ENCODE measurements at places on chromosomes 3 and 15. TPM values are rescaled to one million over a fixed set of nuclear protein-coding genes. Genes with fewer than 3 reads are reported as not detected.
A peak's percentile ranks its signal among the peaks of the same experiment; 100 is the strongest.

GRCh38 chr3:145144361-145144760, 1016.6 kb downstream of the PLOD2 start:
- no peak for DNase-seq

The SOX14 gene
- not detected for total RNA-seq

The PCNP gene
- total RNA-seq: 128 TPM

GRCh38 chr3:111047812-111048435, 23.7 kb upstream of the NECTIN3 start:
- DNase-seq: no peak

DNA sequence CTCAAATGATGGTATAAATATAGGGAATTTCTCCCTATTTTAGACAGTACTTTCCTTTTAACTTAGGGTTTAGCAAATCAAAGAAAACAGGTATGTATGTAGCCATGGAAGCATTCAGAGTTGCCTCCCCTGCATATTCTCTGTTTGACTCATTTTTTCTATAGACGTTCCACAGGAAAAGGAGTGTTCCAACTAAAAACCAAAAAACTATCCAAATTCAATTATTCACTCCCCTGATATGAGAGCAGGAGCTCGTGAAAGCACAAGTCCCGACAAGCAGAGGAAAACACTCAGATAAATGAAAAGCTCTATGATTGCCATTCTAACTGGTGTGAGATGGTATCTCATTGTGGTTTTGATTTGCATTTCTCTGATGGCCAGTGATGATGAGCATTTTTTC, 119.5 kb downstream of the FRMD5 start:
- no peak for DNase-seq

GRCh38 chr3:179069762-179070390, 1.7 kb downstream of the ZMAT3 start:
- DNase-seq: no peak

DNA sequence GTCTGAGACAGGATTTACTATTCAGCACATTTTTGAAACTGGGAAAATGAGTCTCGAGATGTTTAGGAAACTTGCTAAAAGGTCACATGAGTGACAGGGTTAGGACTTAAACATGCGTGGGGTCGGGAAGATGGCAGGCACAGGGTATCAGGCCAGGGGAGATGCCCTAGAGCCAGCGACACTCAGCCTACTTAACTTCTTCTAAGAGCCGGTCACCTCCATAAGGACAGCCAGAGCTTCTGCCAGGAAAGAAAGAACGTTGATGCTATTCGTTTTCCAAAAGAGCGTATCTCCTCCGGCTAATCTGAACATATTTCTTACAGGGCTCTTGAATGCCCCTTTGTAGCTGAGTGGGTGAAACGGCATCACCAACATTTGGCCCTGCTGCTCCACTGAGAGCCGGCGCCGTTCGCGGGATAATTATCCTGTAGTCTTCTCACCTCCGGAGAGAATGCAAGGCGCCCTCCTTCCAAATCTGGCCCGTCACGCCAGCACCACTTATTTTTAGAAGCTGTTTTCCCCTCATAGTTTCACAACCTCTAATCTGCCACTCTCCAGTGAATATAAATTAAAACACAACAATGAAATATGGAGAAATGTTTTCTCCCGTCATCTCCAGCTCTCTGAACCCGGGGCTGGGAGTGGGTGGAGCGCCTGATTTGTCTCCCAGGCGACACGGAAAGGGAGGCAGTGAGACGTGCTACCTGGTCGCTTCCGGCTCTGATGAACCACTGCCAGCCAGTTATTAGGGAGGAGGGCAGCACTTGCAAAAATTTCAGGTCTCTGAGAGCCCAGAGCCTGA, 58.5 kb downstream of the LIPC start:
- DNase-seq: no peak

The C2CD4A gene
- total RNA-seq: 0.26 TPM

GRCh38 chr15:40313531-40314398, 6.0 kb upstream of the PLCB2 start:
- peak; percentile 66 for DNase-seq

The TYRO3 gene
- 10.7 TPM for total RNA-seq

- DNase-seq: peak; percentile 22
Measured at GRCh38 chr15:78177447-78177873, 28.3 kb downstream of the IDH3A start.

DNA sequence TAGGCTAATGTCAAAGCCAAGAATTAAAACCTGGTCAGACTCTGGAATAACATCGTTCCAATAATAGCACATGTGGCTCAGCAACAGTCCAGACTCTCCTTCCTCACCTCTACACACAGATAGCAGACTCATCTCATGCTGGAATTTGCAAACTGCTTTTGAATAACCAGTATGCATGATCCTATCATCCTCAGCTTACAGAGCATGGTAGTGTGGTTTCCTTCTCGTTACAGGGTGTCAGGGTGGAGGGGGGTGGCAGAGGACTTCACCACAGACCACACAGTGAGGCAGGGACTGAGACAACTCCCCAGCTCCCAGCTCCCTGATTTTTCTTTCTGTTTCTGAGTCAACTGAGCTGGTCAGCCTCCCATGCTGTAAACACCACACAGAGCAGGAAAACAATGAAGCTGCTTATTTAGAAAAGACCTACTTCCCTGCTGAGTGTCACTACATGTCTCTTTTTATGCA, 101.6 kb downstream of the RPL22L1 start:
- peak; percentile 36 for DNase-seq

The HCN4 gene
- 0.60 TPM for total RNA-seq

- no peak for DNase-seq
Measured at GRCh38 chr15:53133255-53133850, 343.2 kb upstream of the ONECUT1 start.

GRCh38 chr3:77780278-77780996, 740.5 kb downstream of the ROBO2 start:
- DNase-seq: no peak

GRCh38 chr3:50676031-50676705, 1.4 kb downstream of the DOCK3 start:
- no peak for DNase-seq

GRCh38 chr3:51338632-51339031, 46.5 kb upstream of the MANF start:
- no peak for DNase-seq

The MEX3B gene
- 4.0 TPM for total RNA-seq

The CSK gene
- 29.8 TPM for total RNA-seq

- DNase-seq: peak; percentile 18
Measured at GRCh38 chr3:52429779-52430415, 15.0 kb downstream of the SEMA3G start.

DNA sequence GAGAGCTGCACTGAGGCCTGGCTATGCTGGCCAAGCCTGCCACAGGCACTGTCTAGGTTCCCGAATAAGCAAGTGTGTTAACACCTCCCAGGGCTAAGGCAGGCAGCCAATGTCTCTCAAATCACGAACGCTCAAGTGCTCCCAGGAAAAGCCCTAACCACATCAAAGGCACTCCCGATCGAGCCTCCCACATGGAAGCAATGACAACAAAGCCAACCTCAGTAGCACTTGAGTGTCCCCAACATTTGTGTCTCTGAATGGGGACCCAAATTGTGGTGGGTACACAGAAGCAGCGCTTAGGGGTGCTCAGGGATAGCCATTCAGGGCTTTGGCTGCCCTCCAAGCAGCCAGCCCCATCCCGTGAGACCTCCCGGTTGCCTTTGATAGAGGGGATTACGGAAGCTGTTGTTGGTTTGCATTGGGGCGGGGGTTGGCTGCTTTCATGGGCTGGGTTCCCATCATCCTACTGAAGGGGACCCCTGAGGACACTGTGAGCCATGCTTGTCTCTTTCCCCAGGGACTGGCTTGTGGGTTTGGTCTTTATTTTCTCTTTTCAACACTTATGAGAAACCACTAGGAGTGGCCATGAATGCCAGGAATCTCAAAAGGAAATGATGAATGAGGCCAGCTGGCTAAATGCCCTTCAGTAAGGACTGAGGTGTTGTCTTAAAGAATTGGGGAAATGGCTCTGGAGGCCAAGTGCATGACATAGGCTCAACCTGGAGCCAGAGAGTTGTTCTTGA, 234.1 kb upstream of the FEZF2 start:
- DNase-seq: peak; percentile 90

DNA sequence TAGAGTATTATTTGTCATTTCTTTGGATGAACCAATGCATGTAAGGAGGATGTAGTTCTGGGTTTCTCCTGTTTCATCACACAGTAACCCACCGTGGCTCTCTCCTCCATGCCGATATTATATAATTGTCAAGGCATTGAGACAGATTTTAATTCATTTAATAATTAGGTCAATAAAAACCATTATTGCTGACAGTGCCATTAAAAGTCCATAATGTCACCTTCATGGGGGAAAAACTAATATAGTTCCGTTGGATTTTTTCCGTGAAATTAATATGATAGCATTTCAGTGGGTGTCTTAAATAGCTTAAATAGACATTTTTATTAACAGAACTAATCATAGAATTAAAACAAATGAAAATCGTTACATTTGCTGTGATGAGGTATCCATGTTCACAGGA, 747.7 kb upstream of the CFAP20DC start:
- no peak for DNase-seq

DNA sequence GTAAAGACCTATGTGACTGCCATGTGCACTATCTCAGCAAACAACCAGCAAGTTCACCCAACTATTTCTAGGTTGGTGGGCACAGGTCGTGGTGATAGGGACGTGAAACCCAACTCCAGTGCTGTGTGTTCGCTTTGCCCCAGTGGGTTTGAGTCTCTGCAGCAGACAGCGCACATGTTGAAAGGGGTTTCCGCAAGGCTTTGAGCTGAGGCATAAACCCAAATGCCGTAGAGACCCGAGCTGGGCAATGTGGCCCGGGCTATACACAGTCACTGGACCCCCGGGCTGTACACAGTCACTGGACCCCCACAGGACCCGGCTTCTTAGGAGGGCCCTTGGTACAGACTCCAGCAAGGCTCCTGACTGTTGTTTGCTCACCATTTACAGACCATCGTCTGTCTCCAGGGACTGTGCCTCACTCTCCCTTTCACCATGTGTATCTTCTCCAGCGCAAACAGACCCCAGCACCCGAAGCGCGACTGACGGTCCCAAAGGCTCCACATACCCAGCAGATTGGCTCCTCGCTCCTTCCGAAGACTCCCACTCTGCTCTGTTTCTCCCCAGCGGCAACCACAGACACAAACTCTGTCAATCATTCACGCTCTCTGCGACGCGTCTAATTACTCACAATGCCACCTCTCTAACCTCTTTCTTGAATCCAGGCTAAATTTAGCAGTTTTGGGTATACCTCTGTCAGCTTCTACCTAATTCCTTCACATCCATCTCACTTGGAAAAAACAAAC, 31.2 kb downstream of the PCSK6 start:
- DNase-seq: no peak

GRCh38 chr3:180934638-180935037, 22.2 kb downstream of the FXR1 start:
- no peak for DNase-seq

The CHCHD4 gene
- 48.5 TPM for total RNA-seq

DNA sequence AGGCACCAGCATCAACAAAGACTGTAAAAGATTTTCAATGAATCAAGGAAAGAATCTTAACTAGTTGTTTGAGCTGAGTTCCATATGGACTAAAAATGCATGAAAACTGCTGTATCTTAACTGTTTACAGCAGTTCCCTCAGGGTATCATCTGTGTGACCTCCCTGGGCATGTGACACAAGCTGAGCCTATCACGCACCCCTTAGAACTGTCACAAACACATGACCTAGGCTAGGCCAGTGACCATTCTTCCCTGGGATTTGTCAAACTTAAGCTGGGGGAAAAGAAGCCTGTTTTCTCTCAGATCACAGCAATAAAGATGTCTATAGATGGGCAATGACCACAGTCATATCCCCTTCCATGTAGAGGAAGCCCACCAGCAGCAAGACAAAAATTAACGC, 35.7 kb downstream of the IGF2BP2 start:
- DNase-seq: no peak

The IGSF10 gene
- total RNA-seq: 0.31 TPM

GRCh38 chr3:191721390-191721861, 260.5 kb downstream of the PYDC2 start:
- peak; percentile 16 for DNase-seq
